ENCODE measurements at places on chromosomes 5 and 9.
A peak's percentile ranks its signal among the peaks of the same experiment; 100 is the strongest.

GRCh38 chr9:117114768-117115167, 300.1 kb downstream of the ASTN2 start:
- no peak for DNase-seq

DNA sequence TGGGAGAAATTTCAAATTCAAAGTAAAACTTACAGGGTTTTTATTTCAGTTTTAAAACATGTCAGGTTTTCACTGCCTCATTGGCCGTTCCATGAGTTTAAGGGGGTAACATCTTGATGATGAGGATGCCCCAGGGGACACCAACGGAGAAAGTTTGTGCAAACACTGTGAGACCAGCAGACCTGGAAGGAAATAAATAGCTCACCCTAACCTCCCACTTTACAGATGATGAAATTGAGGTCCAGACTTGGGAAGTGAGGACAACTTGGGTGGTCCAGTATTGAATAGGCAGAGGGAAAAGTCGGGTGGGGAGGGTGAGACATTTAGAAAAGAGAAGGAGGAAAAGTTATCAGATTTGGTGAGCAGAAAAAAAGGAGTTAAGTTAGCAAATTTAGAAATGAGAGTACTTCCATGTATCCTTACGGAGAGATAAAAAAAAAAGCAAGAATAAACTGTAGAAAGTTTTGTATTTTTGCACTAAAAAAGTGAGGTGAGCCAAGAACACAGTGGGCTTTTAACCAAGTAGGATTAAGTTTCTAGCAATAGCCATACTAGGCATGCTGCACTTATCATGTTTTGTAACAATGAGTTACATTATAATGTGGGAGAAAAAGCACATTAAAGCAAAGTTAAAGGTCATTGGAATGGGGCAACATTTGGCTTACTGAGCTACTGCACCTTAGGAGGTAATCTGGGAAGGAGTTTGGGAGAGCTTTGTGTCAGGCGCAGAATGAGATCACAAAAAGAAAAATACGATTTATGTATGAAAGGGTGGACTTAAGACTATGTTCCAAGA, 125.1 kb downstream of the GAS1 start:
- no peak for DNase-seq

DNA sequence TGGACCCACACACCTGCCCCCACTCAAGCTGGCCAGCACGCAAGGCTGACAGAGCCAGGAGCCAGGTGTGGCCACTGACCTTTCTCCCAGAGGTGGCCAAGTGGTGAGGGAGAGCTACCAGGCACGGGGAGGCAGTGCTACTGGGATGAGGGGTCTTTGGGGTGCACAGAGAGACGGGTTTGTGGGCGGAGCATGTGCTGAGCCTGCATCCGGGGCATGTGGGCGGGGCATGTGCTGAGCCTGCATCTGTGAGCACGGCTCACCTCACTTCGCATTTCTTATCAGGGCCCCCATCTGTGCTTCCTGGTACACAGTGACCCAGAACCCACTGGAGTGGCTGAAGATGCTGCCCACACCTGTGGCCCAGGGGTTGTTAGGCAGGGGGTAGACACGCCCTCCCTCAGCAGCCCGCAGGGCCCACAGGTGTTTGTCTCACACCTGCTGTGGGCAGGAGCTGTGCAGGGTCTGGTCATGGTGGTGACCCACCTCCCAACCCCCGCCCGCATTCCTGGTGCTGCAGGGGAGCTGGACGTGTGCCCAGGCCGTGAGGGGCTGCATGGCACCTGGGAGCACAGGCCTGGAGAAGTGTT, 21.5 kb downstream of the CCDC187 start:
- DNase-seq, result peak; percentile 70

DNA sequence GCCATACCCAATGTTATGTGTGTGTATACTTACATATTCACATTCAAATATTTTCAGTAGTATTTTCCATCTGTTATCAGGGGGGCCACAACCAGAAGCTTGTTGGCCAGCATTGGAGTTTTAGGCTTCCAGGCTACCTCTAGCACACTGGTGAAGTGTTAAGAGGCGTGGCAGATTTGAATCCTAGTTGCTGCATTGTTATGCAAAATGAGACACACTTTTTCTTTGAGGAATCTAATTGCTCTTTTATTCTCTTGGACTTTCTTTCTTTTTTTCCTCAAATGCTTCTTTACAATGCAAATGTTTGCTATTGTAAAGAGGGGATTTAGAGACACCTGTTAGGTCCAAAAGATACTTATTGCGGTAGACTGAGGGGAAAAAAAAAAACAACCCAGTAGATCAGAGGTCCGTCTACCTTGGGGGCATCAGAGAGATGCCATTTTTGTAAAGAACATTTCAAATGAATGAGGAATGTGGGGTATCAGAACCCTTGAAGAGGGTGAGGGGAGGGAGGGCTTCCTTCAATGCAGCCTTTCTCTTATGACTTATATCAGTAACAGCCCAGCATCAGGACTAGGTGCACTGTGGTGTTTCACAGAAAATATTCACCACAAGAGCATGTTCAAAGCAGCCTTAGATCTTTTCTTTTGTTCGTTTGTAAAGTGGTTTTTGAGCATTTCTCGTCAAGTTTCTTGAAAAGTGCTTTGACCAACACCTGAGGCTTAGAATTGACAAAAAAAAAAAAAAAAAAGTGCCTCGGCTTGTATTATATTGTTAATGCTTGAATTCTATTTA, 3.8 kb downstream of the SMARCA2 start:
- no peak for DNase-seq

DNA sequence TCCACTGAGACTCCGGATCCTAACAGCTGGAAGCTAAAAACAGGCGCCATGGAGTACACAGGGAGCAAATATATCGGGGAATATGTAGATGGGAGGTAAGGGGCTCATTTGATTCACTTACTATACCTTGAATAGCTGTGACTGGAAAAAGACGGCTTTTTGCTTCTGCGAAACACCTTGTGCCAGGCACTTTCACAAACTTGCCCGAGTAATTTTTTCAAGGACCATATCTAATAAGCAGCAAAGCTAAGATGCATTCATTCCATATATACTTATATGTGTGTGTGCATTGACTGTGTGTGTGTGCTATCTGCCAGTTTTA, 178 bp downstream of the MORN5 start:
- no peak for DNase-seq

GRCh38 chr5:96839071-96839592, 31.4 kb upstream of the ERAP1 start:
- no peak for DNase-seq

- DNase-seq, result no peak
Measured at GRCh38 chr5:71522151-71522550, 65.0 kb upstream of the MCCC2 start.

GRCh38 chr5:36442796-36443195, 141.1 kb upstream of the RANBP3L start:
- DNase-seq, result no peak

GRCh38 chr5:157471709-157472108, 11.7 kb downstream of the NIPAL4 start:
- DNase-seq, result no peak

DNA sequence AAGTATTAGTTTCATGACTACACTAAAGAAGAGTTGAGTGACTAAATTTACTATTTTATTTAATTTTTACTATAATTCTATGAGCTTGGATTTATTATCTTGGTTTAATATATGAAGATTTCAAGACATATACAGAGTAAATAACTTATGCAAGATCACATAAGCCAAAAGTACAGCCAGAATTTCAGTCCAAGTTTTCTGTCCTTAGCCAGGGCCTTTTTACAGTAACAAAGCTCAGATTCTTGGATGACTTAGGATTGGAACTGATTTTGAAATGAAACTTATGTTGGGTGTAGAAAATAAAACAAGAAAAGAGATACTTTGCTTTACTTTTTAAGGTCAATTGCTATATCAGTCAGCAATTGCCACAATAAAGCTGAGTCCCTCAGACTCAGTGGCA, 170.3 kb downstream of the MARCHF11 start:
- DNase-seq, result no peak

- no peak for DNase-seq
Measured at GRCh38 chr5:12080761-12081160, 176.5 kb upstream of the CTNND2 start.

GRCh38 chr5:92309336-92309991, 926.3 kb upstream of the ARRDC3 start:
- peak; percentile 49 for DNase-seq

Data from DMS79 treated with DMSO at 0.1 percent for 48 hours (cell line).